ENCODE measurements at places on chromosomes 6 and 20.
A peak's percentile ranks its signal among the peaks of the same experiment; 100 is the strongest.

DNA sequence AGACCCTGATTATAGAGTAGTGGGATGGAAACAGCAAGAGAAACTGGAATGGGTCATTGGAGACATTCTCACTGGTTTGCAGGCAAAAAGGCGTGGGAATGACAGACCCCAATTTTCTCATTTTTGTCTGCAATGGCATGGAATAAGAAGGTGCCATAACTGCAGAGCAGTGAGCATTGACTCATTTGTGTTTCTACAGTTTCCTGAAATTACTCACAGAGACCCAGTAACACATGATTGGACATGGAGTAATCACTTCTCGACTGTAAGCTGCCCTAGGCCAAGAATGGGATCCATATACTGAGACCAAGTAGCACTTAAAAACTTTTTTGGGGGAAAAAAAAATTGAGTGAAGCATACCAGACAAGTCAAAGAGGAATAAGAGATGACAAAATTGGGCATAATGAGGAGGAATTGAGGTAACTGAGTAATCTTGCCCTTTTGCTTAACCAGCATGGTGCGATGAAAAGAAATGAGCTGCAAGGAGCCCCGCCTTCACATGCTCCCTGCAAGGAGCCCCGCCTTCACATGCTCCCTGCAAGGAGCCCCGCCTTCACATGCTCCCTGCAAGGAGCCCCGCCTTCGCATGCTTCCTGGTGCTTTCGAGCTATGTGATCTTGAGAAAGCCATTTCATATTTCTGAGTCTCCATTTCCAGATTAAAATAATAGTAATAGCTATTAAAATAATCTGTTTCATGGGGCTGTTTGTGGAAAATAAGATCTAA, 44.1 kb downstream of the NHSL1 start:
- DNase-seq: no peak

- DNase-seq: peak; percentile 8
Measured at GRCh38 chr6:44133003-44133931, 5.9 kb downstream of the TMEM63B start.

DNA sequence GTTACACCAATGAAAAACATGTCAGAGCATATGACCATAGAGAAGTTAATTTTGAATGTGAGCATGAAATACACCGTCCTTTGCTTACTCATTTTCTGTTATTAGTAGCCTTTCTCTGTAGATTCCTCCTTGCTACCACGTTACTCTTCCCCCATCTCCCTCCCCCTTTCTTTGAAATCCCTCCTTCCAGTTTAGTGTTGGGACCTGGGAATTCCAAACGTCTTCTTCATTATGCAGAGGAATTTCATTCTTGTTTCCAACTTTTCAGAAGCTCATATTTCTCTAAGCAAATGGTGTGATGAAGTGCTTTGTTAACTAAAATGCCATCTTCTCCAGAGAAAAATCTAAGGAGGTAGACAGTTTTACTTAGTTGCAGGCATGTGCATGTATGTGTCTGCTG, 122.4 kb downstream of the MCHR2 start:
- no peak for DNase-seq

GRCh38 chr6:56933650-56934049, 21.3 kb upstream of the BEND6 start:
- DNase-seq: no peak

- DNase-seq: no peak
Measured at GRCh38 chr20:848193-848592, 14.7 kb downstream of the FAM110A start.

DNA sequence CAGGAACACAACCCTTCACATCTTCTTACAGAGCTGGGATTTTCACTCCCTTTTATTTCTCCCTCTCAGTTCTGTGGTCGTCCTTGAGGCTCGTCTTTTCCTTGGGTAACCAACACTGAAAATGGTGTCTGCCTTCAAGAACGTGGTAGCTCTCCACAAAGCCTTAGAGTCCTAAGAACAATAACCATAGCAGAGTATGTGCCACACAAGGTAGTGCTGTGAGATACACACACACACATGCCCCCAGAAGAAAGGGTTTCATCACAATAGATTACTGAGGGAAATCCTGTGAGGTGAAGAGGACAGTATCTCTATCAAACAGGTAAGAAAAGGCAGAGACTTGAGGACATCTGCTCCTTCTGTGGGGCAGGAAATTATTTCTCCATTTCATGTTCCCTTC, 104.8 kb upstream of the HDAC2 start:
- DNase-seq: no peak

DNA sequence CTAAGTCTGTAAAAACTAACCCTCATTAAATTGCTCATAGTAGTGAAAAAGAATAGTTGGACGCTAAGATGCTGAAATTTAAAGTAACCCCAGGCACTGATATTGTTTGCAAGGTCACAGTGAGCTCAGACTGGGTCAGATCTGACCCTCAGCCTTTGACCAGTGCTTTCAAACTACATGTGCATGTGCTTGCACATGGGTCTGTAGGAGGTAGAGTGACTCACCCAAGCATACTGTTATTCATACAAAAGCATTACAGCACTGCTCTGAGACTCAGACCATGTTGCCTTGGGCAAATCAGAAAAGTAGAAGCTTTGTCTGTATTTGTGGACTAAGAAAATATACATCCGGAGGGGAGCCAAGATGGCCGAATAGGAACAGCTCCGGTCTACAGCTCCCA, 326.4 kb upstream of the MARCKS start:
- DNase-seq: no peak

DNA sequence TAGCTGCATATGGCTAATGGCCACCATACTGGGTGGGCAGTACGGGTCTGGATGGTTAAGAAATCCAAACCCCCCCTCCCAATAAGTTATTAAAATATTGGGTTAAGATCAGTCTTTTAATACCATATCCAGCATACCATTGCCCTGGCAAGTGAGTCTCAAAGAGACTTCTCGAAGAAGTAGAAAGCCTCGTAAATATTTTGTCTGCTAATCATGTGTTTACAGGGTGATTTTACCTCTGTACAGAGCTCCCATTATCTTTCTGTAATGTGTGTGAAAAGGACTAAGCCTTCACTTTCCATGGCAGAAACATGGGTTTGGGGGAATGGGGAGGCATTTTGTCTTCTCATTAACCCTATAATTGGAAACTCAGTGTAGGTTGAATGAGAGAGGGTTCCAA, 174.7 kb upstream of the LAMP5 start:
- no peak for DNase-seq

DNA sequence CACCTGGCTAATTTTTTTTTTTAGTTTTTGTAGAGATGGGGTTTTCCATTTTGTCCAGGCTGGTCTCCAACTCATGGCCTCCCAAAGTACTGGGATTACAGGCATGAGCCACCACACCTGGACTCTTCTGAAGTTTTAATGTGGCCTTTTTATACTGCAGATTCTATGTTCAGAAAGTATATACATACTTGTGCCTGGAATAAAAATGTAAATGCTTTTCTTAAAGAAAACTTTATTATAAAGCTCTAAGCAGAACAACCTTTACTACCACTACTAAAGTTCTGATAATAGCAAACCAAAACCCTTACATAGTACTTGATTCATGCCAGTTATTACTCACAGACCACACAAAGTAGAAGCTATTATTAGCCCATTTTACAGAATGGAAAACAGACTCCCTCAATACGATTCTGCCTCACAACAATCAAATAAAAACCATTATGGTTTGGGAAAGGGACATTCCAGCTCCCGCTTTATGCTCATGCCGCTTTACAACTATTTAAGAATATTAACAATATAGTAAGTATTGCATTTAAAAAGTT, 5.3 kb downstream of the PHIP start:
- DNase-seq: no peak

DNA sequence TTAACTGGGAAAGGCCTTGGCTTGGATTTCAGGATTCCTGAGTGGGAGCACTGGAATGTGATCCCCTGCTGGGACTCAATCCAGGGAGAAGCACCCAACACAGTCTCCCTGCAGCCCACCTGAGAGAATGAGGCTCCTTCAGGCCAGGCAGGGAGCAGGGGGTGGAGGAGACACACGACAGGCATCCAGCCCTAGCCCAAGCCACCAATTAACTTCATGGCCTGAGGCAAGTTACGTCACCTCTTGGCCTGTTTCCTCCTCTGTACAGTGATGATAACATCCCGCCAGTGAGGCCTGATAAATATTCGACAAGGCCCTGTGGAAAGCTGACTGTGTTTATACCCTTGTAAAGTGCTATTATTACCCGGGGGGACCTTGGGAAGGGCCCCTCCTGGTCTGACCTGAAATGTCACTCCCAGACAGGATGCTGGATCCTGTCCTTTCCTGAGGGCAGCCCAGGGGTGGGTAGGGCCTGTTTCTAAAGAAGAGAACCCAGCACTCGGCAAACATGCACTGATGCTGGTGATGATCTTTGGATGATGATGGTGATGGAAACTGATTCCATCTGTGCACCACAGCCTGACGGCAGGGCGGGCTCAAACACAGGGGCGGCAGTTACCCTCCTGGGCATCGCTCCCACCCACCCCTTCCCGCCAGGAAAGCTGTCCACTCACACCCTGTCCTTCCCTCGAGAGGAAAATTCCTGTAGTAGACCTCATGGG, 12.4 kb downstream of the FRS3 start:
- no peak for DNase-seq

GRCh38 chr6:137016356-137016755, 28.4 kb downstream of the IL20RA start:
- no peak for DNase-seq

DNA sequence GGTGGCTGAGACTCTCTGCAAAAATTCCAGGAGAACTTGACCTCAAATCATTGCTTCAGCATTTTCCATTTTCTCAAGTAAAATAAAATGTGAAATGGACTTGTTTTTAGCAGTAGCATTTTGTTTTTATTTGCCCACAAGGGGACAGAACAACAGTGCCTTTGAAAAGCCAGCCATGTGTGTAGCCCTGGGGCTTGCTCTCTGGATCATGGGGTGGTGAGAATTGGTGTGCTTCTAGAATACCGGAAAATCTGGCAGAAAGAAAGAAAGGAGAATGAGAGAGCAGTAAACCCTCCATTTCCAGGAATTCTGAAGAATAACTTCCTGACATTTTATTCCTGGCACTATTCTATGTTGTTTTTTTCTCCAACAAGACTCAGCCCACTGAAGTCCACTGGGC, 254.7 kb upstream of the MOCS1 start:
- no peak for DNase-seq

DNA sequence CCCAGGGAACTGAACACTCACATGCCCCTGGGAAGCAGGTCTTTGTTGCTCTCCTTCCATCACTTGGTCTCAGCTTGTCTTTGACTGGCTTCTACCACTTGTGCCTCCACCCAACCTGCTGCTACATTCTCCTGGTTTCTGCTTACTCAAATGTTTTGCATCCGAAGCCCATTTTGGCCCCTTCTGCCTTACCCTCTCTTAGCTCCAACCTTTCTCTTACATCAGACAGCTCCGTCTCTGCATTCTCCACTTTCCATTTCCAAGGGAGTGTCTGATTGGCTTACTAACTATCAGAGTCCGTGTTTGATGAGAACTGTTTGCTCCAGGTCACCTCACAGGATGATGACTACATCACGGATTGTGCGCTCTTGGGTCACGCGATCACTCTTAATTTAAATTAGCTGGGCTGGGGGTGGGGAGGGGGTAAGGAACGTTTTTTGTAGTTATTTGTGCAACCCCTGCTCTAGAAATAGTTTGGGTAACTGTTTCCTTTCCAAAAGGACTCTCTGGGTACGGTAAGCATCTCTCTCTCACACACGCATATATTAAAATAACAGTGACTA, 844 bp upstream of the ABRACL start:
- DNase-seq: peak; percentile 50

- no peak for DNase-seq
Measured at GRCh38 chr6:7958464-7958863, 47.9 kb upstream of the TXNDC5 start.

GRCh38 chr20:57122536-57123489, 143.6 kb downstream of the BMP7 start:
- DNase-seq: no peak

GRCh38 chr6:6545616-6546317, 42.8 kb upstream of the LY86 start:
- no peak for DNase-seq

DNA sequence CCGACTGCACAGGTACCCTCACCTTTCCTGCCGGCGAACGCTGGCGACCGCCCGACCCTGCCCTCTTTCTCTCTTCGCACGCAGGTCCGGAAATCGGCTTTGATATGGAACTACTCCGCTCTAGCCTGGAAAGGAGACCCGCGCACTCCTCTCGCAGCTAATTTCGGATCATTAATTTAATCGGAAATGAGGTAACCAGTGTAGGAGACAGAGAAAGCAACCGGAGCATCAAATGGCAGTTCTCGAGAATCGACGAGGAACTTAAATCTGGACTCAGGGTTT, 949 bp upstream of the ATXN1 start:
- no peak for DNase-seq

DNA sequence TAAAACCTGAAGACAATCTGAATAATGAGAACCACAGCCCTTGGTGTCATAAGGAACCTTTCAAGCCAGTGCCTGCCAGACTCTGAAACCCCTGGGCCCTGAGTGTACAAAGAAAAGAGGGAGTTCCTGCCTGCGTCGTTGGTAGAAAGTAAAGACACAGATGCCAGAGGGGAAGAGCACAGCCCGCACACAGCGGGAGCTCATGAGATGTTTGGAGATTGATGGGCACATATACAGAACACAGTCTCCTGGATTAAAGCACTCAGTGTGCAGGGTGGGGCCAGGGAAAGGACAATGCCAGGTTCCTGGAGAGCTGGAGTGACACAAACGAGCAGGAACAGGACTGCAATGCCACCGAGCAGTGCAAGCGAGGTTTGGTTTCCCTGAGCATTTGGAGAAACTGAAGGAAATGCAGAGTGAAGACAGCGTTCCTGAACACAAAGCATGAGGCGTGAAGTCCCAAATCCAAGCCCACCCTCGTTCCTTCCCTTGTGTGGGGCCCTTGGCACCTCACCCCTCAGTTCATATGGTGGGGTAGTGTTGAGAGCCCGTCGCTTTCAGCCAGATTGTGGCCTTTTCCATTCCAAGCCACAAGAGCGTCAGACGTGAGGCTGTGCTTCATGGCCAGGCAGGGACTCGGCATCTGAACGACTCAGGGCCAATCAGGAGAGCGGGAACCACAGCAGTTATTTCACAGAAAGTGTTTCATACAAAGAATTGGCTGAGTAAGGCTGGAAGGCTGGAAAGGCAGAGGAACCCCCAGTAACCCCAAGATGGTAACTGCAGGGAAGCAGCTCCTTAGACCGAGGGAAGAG, 41.0 kb upstream of the RPS6KA2 start:
- DNase-seq: no peak

DNA sequence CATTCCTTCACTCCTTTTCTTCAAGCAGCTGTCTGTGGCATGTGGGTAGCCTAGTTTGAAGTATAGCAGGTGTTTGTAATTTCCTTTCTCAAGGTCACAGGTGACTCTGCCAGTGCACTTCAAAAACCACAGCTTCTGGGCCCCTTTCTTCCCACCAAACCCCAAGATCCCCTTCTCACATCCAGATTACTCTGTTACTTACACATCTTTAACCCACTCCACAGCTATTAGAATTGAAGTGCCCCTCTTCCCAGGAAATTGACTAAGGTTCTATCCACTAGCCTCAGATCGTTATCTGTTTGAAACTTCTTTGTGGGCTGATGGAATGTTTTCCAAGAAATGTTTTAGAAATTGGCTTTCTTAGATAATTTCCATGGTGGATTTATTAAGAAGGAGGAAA, 150.8 kb downstream of the AHI1 start:
- no peak for DNase-seq

All from NCI-H1930 (cell line).